ENCODE measurements at places on chromosomes 6 and 20. TPM values are rescaled to one million over a fixed set of nuclear protein-coding genes. Genes with fewer than 3 reads are reported as not detected.

EDN1 gene
- total RNA-seq: 8.5 TPM

HLA-DRB5 gene
- 0.77 TPM for total RNA-seq

ULBP2 gene
- 0.23 TPM for total RNA-seq

DNA sequence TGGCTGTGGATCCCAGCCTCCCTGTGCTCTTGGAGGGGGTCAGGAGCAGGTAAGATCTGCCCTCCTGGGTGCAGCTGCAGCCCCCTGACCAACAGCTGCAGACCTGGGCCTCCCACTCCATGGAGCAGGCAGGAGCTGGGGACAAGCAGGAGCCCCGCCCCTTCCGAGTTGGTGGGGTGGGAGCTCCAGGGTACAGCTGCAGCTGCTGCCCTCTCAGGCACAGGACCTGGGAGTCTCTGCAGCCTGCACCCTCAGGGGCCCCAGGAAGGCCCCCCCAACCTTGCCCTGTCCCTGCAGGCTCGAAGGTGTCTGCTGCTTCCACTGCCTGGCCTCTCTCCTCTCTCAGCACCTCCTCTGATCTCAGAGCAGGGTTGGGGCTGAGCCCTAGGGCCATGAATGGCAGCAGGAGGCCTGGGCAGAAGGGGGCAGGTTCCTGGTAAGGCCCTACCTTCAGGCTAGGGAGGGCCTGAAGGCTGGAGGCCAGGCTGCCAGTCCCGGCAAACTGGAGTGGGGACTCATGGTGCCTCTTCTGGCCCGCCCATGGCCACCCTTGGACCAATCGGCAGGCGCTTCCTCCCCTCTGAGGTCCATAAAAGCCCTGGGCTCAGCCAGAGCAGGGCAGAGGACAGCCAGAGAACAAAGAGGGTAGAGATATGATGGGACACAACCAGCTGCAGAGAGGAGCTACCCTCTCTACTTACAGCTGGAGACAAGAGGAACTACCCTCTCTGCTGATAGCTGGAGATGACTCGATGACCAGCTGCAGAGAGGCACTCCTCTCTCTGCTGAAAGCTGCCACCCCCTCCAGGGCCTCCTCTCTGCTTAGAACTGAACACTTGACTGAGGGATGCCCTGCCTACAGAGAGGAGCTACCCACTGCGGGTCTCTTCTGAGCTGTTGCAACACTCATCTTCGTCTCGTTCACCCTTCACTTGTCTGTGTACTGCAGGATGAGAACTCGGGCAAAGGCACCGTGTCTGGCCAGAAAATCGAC is 7.8 kb upstream of the PACSIN1 start:
- no peak for DNase-seq

- no peak for DNase-seq
Observed at GRCh38 chr6:36368921-36369865, 18.3 kb downstream of the ETV7 start.

DNA sequence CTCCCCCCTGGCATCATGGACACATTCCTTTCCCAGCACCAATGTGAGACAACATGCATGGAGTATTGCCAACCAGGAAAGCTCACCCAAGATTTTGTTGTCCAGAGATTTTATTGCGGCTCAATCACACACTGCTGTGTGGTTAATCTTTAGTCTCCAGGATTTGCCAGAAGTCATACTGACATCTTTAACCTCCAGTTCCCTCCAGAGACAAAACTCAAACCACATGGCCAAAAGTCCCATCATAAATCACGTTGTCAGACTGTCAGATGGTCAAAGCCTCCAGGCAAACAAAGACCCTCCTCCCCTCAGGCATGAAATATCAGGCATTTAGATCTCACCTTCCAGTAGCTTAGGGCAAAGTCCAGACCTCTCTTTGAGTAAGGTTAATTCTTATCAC is 97.3 kb upstream of the OPRM1 start:
- no peak for DNase-seq

DNA sequence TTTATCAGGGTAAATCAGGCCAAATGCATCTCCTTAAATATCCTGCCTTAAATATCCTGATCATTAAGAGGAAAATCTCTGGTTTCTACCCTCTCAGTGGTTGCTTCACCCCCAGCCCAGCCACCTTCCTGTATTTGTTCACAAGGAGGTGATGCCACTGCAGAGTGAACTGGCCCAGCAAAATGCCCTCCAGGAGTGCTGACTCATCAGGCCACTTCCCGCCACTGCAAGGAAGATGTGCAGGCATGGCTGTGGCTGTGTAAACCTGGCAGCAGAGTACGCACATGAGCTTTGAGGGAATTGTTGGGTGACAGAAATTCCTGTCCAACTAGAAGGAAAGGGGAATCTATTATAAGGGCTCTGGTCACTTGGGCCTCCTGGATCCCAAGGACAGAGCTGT is 13.8 kb downstream of the NQO2 start:
- no peak for DNase-seq

DNA sequence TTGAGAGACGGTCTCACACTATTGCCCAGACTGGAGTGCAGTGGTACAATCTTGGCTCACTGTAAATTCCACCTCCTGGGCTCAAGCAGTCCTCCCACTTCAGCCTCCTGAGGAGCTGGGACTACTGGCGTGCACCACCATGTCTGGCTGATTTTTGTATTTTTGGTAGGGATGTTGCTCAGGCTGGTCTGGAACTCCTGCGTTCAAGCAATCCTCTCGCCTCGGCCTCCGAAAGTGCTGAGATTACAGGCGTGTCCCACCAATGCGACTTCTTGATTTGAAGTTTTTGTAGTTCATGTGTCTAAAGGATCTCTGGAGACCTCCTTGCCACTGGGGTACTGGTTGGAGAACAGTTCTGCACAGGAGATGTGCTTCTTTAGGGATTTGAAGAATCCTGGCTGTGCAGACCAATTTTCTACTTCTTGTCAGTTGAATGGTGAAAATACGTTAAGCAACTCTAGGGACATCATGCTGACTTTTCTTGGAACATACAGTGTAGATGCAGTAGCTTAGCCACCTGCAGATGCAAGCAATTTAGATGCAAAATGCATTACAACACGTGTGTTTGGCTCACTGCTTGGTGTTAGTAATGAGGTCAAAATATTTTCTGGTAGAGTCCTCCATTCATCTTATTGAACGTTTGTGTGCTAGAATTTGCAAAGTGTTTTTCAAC is 28.2 kb downstream of the SYTL3 start:
- no peak for DNase-seq
